Activated CD4-positive, alpha-beta T cell treated with anti-CD3 and anti-CD28 coated beads for 48 hours (primary cell): ENCODE measurements at places on chromosomes 11 and 22.

GRCh38 chr11:69705901-69706787 lies 2.3 kb upstream of the FGF19 start:
- DNase-seq, result no peak

DNA sequence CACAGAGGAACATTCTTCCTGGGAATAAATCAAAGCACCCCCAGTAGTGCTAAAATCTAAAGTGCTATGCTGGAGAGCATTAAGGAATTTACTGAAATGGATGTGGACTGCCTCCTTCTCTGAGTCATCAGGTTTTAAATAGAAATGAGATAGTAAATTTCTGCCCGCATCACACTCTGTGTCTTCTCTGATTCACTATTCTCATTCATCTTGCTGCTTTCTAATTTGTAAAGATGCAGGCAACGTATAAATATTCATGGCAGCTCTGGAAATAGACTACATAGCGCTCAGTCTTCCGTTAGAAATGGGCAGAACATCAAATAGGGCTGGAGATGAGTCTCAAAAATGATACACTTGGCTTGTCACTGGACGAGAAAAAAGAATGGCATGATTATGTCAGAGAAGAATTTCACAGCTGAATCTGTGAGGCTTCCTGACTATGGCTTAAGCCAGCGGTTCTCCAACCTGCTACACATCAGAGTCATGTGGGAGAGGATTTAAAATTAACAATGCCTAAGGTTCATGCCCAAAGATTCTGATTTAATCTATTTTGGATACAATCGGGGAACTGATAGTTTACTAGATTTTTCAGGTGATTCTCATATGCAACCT lies 178.2 kb downstream of the LRRC4C start:
- no peak for DNase-seq

DNA sequence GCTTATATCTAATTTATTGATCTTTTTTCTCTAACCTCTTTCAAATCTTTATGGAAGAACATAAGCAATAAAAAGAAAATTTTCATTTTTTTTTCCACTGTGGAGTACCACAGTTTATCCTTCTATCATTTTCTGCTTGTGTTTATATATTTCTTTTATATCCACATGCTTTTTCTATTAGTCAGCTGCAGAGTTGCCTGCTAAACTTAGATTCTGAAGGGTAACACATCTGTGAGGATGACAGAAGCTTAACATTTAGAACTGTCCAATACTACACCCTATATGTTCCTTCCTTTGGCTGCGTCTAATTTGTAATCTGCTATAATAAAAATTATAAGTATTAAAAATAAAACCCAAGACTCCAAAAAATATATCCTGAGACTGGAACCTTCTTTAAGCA lies 20.8 kb downstream of the CCDC90B start:
- no peak for DNase-seq

- DNase-seq, result no peak
These were observed 2.2 kb downstream of the UBXN1 start for GRCh38 chr11:62676698-62677097.

- DNase-seq, result no peak
These were observed 70.8 kb upstream of the PHOX2A start for GRCh38 chr11:72314600-72315392.

DNA sequence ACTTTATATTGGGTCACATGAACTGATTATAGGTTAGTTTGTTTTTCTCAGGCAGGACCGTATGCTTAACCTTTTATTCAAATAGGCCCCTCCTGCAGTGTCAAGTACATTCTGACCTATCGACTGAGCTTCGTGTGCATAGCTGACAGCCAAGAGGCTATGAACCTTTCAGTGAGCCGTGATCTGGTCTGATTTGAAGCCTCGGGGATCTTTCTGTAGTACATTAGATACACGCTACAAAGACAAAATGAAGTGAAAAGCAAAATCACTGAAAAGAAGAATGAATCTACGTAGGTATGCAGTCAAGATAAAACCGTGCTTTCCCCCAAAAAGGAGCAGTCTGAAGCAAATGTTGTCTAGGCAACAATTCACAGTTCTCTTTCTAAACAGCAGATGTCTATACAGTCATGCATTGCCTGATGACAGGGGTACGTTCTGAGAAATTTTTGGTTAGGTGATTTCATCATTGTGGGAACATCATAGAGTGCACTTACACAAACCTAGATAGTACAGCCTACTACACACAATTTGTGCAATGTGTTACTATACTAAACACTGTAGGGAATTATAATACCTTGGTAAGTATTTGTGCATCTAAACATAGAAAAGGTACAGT lies 18.1 kb downstream of the JHY start:
- DNase-seq, result no peak
